ENCODE measurements at places on chromosomes 2 and 18.

DNA sequence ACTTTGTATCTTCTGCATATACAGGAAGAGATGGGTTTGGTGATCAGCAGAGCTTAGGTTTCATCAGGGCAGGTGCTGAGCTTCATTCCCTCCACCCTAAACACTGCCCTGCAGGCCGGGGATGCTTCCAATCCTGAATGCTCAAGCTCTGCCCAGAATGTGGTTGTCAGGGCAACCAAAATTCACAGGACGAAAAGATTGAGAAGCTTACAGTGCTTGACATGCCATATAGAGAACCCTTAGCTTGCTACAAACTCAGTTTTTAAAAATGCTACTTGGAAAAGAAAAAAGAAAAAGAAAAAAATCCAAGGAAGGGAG lies 65.6 kb downstream of the SH3RF3 start:
- DNase-seq = no peak

GRCh38 chr2:112463256-112463655 lies 18.7 kb upstream of the TTL start:
- DNase-seq = no peak

DNA sequence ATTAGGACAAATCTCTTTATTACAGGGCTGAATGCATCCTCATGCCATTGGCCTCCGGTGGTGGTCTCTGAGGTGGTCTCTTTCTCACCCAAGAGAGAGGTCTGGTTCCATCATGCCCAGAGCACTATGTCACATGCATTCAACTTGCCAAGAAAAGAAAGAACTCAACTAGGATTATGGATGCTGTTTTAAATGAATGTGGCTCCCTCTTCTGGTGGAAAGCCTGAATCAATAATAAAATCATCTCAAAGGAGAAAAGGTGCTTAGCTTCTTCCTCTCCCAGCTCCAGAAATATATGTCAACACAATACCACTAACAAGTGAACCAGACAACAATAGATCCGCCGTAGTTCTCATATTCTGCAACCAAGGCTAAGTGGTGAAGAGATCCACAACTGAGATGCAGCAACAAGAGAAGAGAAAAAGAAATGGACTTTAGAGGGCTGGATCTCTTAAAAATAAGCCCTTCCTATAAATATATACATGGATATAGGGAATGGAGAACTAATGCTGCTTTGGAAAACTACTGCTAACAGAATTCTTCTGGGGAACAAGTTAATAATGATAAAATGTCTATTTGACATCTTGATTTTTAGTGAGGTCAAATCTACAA lies 396.8 kb downstream of the NCKAP5 start:
- peak; percentile 93 for DNase-seq

DNA sequence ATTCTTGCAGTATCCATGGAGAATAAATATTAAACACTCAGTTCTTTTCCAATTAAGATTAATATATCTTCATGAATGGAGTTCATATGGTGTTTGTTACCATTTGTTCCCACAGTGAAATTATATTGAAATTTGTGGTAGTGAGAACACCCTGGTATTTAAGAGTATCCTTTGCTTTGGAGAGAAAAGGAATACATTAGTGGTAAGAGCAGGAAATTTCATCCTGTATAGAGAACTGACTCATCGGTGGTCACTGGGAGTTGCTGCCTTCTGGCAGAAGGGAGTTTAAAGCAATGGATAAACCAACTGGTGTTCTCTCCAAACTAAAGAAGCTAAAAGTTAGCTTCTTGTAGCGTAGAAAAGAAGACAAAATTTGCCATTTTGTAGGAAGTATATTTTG lies 107.3 kb downstream of the MYO1B start:
- DNase-seq = no peak

DNA sequence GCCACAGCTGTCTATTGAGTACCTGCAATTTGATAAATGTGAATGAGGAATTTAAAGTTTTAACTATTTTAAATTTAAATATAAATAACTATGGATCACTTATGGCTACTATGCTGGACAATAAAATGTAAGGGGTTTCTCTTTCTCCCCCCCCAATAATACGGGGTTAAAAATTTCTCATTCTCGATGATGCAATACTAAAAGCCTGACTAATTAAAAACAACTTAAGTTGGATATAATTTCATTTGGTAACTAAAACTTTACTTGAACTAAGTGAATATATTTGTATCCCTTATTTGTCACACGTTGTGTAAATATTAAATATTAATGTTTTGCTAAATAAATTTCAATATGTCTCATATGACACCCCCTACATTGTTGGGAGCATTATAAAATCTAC lies 297.3 kb downstream of the GRB14 start:
- no peak for DNase-seq

GRCh38 chr2:179277429-179278196 lies 13.0 kb upstream of the SESTD1 start:
- DNase-seq = no peak

DNA sequence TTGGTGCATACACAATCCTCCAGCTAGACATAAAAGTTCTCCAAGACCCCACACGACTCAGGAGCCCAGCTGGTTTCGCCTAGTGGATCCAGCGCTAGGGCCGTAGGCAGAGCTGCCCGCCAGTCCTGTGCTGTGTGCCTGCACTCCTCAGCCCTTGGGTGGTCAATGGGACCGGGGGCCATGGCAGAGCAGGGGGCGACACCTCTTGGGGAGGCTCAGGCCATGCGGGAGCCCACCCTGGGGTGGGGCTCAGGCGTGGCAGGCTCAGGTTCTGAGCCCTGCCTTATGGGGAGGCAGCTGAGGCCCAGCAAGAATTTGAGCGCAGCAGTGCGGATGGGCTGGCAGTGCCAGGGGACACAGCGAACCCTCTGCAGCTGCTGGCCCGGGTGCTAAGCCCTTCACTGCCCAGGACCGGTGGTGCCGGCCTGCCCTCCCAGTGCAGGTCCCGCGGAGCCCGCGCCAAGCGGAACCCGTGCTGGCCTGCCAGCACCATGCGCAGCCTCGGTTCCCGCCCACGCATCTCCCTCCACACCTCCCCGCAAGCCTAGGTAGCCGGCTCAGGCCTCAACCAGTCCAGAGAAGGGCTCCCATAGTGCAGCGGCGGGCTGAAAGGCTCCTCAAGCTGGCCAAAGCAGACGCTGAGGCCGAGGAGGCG lies 1566.6 kb upstream of the SLC39A10 start:
- DNase-seq = no peak

DNA sequence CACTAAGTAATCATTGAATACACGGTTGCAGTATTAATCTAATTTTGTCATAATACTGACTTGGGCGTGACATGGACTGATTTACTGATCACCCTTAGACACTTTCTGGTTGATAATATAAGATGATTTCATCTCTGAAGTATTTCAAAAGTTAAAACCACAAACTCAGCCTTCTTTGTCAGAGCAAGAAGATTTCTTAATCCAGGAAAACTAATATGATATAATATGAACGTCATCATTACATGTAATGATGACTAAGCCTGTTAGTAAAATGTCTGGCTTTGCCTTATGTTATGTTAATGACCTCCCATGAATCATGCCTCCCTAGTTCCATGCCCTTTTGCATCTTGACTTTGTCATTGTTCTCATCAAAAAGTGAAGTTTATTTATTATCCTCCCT lies 1325.0 kb upstream of the CDH2 start:
- no peak for DNase-seq

- DNase-seq = no peak
Measured at GRCh38 chr2:62643100-62643471, 62.4 kb upstream of the EHBP1 start.
